NCI-H69 (cell line): ENCODE measurements at places on chromosomes 2 and 18.
A peak's percentile ranks its signal among the peaks of the same experiment; 100 is the strongest.

- DNase-seq = no peak
Observed at GRCh38 chr2:33392366-33392765, 84.1 kb upstream of the RASGRP3 start.

GRCh38 chr2:10487081-10487740, 39.1 kb upstream of the ODC1 start:
- peak; percentile 35 for DNase-seq

DNA sequence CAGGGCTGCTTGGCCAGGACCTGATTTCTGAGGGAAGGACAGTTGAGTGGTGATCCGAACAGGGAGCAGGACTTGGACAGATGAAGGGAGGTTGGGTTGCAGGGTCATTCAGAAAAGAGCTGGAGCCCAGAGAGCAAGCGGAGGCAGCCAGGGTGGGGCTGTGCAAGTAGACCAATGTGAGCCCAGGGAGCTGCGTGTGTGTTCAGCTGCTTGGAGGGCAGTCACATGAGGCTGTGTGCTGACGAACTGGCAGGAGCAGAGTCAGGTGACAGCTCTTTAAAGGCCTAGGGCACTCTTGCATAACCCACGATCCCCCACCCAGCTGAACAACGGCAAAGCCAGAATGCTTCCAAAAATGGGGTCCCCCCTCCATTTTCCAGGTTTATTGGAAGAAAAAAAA, 4.6 kb upstream of the MLPH start:
- peak; percentile 87 for DNase-seq

DNA sequence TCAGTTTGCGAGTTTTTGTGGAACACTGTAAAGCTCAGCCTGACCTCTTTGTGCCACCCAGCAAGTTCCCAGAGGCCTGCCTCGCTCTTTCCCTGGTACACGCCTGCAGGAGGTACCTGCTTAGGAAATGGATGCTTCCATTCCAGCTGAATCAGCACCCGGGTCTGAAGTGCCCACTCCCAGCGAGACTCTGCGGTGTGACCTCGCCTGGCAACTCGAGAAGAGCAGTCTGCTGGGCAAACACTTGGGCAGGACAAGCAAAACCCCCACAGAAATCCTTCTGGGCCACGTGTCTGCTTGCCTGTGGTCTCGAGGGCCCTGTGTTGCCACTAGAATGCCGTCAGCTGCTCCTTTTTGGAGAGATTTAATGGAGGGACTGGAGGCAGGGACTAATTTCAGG, 127.6 kb downstream of the MAPK4 start:
- no peak for DNase-seq

- DNase-seq = no peak
Observed at GRCh38 chr2:95379371-95379831, 23.1 kb upstream of the FAHD2A start.

GRCh38 chr2:165391791-165392190, 77.7 kb upstream of the CSRNP3 start:
- DNase-seq = no peak

DNA sequence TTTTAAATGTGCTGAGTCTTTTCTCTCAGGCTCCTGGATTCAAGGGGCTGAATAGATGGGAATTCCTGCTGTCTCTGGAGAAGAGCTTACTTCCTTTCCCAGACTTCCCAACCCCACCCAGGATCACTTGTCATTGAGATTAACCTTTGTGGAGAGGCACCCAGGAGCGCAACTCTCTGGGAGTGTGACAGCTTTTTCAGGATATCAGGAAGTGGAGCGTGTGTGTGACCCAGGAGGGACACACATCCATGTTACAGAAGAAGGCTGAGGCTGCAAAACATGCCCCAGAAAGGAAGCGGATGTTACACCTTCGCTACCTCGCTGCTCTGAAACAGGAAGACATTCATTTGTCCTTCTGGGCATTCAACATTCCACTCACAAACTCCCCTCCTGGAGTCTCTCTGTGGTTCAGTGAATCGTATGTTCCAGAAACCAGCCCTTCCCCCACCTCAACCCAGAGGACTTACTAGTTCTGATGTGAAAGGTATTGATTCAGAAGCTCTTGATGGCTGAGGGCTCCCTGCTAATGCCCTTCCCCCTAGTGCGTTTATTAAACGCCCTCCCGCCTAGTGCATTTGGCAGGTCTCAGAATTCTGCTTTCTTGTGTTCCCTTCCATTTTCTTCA, 523.9 kb downstream of the TNS1 start:
- DNase-seq = no peak

GRCh38 chr18:55999641-56000040, 411.6 kb upstream of the TCF4 start:
- no peak for DNase-seq

GRCh38 chr2:172513935-172514586, 41.8 kb upstream of the PDK1 start:
- no peak for DNase-seq

DNA sequence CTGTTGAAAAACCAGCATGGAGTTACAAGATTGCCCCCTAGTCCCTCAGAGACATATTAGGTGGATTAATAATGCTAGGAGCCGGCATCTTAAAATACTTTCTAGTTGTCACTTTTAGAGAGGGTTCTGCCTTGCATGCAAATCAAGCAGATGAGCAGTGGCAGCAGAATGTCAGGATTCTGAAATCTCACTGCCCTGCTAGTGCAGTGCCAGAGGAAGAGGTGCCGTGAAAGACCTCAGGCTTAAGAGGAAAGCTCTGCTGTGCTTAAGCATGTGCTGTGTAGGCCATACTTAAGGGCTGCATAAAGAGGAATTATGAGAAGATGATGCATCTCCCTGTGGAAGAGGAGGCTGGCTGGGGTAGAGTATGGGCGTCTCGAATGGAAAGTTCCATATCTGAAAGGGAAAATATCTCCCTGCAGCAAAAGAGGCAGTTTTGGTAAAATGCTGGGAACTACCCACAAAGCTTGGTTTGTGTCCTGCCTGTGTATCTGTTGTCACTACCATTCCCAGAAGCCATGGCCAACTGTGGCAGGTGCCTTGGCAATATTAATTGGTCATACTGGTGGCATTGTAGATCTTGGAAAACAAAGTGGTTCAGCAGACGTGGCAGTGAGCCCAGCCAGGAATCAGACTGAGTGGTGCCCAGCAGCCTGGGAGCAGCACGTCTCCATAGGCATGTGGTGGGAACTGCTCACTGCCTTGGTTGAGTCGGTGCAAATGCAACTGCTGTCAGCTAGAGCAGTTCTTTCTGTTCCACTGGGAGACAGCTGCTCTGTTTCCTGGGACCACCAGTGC, 131.9 kb downstream of the EVA1A start:
- DNase-seq = no peak

DNA sequence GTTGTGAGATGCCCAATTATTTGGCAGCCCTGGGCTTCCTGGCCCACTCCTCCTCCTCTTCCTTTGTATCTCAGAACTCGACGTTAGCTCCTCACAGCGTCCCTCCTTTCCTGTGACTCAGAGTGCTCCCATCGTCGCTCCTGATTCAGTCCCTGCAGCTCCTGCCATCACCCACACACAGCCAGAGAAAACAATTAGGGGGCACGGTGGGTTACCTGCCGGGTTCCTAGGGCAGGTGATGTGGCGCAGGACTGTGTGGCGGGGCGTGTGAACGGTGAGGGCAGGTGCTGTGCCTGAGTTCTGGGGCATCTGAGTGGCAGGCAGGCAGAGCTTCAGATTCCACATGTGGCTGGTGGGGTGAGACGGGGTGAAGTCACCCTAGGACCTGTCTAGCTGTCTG, 42.6 kb downstream of the GLI2 start:
- DNase-seq = no peak
